ENCODE measurements at places on chromosomes 16 and 17.

GRCh38 chr17:4583782-4584100 lies 588 bp upstream of the SMTNL2 start:
- no peak for DNase-seq

DNA sequence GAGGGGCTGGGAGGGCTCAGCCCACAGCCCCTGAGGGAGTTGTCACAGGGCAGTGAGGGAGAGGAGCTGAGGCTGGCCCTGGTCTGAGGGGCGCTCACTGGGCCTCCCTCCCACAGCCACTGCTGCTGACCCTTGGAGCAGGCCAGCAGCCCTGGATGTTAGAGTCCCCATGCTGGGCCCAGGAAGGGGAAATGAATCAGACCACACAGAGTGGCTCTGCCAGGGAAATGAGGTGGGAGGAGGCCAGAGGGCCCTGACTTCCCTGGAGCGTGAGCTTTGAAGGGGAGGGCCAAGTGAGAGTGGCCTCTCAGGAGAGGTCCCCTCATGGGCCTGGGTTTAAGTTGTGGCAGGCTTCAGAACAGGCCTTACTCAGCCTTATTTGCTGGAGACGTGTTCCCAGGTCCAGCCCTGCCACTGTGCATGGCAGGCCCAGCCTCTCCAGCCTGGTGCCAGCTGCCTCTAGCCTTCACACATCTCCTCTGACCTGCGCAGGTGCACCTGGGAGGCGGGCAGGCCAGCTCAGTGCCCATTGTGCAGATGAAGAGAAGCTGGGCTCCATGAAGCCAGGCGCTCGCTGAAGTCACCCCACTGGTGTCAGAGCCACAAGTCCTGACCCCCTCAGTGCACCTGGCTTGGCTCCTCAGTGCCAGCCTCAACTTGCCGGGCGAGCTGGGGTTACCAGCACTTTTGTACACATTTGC lies 15.4 kb downstream of the GPT2 start:
- no peak for DNase-seq

DNA sequence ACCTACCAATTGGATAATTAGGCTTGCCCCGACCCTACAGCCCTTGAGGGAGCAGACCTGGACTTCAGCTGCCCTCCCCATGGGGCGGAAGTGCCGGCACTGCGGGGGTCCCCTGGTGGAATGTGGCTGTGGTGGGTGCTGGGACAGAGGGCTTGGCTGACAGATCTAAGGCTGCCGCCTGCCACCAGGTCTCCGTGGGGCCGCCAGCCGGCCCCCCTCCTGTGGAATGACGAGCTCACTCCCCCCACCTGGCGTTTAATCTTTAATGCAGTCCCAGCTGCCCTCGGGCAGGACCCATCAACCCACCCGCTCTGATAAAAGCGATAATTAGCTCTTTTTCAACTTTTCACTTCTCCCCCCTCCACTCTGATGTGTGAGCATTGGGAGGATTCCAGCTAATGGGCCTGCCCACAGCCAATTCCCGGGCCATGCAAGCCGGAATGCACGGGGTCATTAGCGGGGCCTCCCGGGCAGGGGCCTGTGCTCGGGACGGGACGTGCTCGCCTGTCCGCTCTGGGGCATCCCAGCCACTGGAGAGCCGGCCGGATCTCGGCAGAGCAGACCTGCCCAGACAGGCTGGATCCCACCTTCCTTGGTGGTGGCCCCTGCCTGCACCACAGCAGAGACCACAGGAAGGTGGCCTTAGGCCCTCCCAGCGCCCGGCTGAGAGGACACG lies 28.3 kb upstream of the GOSR2 start:
- no peak for DNase-seq

DNA sequence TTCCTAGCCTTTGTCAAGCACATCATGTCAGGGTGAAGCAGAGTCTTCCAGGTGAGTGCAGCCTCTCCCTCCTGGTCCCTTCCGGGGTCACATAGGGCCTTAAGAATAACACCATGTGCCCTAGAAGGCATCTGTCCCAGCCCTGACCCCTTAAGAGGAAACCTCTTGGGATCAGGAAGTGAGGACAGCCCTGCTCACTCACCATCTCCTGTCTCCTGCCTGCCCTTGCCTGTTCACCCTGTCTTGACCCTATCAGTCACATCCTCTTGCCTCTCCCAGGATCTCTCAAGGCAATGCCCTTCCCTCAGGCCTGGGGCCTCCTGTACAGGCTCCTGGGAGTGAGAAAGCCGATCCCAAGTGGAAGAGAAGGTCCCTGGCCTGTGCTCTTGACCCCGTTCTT lies 13.9 kb downstream of the MYL4 start:
- DNase-seq: no peak

DNA sequence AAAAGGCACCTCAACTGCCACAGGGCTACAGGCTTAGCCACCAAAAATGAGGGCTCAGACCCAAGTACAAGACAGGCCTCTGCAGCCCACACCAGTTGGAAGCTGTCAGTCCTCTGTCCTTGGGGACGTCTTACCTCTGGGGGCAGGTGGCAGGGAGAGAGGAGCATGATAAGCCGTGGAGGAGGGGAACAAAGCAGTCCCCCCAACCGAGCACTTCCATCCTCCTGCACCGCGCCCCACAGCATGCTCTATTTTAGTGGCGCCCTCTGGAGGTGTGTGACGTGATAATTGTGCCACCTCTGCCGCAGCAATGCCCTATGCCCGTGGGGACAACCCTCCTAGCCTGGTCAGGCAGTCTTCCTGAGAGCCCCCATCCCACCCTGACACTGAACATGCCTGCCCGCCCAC lies 13.6 kb downstream of the G6PC3 start:
- DNase-seq: peak; percentile 15

- DNase-seq: no peak
Measured at GRCh38 chr16:12511708-12512107, 292.0 kb downstream of the CPPED1 start.

DNA sequence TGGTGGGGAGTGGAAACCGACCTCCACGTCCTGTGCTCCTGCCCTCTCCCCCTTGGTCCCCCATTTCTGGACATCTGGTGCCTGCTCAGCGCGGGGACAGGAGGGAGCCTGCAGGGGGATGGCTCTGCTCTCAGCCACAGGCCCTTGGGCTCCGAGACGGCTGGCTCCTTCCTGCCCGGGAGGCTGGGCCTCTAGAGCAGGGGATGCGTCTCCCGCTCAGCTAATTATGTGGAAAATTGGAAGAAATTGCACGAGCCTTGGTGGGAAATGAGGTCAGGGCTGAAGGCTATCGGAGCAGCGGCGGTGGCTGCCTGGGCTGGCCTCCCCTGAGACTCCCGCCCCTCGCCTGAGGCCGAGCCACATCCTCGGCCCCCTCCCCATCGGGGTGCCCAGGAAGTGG lies 154.6 kb upstream of the CIBAR2 start:
- no peak for DNase-seq

- no peak for DNase-seq
Measured at GRCh38 chr16:11576427-11577289, 10.1 kb downstream of the LITAF start.

GRCh38 chr16:85762970-85763369 lies 12.1 kb upstream of the C16orf74 start:
- DNase-seq: no peak

GRCh38 chr16:57675741-57676551 lies 7.8 kb downstream of the ADGRG3 start:
- no peak for DNase-seq

DNA sequence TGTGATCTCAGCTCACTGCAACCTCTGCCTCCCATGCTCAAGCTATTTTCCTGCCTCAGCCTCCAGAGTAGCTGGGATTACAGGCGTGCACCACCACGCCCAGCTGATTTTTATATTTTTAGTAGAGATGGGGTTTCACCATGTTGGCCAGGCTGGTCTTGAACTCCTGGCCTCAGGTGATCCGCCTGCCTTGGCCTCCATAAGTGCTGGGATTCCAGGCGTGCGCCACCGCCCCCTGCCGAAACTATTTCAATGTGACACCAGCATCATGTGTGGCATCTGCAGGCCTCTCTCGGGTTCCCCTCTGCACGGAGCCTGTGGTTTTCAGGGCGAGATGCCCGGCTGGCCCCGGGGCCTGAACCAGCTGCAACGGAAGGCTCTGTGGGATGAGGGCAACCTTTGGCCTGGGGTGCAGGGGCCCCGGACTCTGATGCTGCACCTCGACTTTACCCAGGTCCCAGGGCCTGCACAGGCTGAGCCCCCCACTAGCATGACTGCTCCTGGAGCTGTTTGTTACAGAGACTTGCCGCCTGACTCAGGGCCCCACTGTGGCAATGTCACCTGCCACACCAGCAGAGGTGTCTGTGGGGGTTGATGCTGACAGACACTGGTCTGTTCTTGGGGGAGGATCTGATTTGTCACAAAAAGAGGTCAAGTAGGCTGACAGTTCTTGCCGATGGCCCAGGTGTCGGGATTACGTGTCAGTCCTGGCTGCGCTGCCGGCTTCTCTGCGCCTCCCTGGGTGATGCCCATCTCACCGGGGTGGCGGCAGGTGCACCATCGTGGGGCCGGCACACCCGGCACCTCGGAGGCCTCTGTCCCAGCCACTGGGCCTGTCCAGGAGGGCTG lies 8.6 kb upstream of the TEX19 start:
- DNase-seq: no peak

GRCh38 chr17:51765282-51766135 lies 393.0 kb downstream of the CA10 start:
- DNase-seq: no peak

- no peak for DNase-seq
Measured at GRCh38 chr16:66070140-66070917, 296.2 kb upstream of the CDH5 start.

DNA sequence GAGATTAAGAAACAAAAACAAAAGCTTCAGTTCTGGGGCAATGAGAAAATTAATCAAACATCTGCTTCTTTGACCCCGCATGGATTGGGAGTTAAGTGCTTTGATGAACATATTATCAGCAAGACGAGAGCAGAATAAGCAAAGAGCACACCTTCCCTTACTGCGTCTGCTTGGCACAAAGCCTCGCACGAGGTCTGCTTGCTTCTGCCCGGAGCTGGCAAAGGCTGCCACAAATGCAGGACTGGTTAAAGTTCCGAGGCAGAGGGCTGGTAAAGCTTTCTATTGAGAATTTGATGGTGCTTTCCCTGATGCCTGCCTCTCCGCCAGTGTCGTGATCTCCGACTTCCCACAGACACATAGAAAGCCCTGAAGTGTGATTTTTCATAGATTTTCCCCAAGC lies 17.0 kb downstream of the VAT1L start:
- no peak for DNase-seq

GRCh38 chr16:17026600-17027242 lies 444.0 kb downstream of the XYLT1 start:
- no peak for DNase-seq

GRCh38 chr17:44221862-44222111 lies 2.3 kb upstream of the UBTF start:
- no peak for DNase-seq

- no peak for DNase-seq
Measured at GRCh38 chr16:8262299-8262698, 328.0 kb downstream of the TMEM114 start.

GRCh38 chr17:52751051-52751450 lies 592.5 kb upstream of the CA10 start:
- no peak for DNase-seq

DNA sequence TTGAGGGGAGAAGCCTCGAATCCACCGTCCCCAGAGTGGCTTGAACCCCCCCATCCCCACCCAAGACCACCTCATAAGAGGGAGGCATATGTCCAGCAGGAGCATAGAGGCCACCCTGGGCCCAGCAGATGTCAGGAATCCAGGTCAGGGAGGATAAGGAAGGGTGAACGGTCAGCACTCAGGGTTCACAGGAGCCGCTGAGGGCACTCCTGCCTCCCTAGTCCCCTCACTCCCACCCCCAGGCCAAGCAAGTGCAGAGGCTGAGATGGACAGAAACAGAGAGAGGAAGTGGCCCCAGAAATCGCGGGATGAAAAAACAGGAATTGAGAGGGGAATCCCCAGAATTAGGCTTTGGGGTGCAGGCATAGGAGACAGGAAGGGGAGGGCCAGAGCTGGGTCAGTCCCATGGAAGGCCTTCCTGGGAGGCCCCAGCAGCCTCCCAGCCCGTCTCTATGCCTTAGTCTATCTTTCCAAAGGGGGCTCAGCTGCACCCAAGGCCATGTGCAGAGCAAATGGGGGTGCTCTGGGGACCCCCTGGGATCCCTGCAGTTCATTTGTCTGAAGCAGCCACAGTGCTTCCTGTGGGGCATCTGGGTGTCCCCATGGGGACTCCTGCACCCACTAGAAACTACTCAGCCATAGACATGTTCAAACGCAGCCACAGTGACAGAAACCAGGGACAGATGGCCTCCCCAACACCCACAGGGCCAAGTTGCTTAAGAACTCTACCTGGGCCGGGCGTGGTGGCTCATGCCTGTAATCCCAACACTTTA lies 1.7 kb downstream of the CMTM3 start:
- no peak for DNase-seq

GRCh38 chr16:76705892-76706291 lies 428.7 kb downstream of the CNTNAP4 start:
- DNase-seq: no peak

GRCh38 chr16:58028541-58029070 lies 3.1 kb downstream of the MMP15 start:
- DNase-seq: no peak

- DNase-seq: no peak
Measured at GRCh38 chr17:2235792-2236366, 67.7 kb downstream of the SMG6 start.

DNA sequence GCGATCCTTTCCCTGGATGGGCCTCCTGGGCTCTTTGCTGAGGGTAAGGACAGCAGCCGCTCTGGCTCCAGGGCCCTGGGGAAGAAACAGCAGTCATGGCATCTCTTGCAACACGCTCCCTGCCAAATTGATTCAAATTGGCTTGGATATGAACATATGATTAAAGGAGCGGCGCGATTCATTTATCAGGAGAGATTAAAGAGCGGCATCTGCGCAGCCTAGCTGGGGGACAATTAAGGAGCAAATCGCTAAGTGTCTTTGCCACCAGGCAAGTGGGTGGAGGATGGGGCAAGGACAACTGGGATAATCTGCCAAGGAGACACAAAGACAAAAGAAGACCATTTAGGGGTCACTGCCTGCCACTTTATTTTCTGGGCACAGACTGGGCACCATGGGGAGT lies 27.8 kb downstream of the PIPOX start:
- DNase-seq: no peak

GRCh38 chr16:66614161-66614802 lies 9.8 kb downstream of the CMTM3 start:
- DNase-seq: no peak

- DNase-seq: no peak
Measured at GRCh38 chr17:36856903-36857381, 80.3 kb upstream of the LHX1 start.

DNA sequence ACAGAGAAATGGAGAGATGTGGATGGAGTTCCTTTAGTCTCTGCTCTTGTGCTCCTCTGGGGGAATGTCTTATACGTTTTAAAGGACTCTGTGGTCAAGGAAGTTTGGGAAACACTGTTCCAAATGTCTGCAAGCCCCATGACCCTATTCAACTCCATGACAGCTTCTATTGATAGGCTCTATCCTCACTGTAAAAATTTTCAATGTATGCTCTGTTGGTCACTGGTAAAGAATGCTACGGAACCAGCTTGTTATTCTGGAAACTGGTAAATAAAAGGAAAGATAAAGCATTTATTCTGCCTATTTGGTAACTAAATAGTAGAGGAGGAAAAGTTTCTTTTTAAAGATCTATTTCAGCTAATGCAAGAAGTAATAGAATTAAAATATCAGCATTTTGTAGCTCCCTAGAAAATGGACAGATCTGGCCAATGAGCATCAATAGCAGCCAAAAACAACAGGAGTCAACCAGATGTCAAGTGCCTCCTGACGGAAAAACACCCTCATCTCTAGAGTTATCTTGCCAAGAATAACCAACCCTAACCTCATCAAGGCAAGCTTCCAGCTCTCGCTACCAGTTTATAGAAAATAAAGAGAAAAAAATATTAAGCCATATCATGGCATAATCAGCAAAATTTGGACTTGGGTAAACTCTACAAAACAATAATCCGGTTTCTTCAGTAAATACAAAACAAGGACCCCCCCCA lies 16.1 kb downstream of the GDE1 start:
- no peak for DNase-seq
